Right kidney (tissue), 9 donors: ENCODE measurements at places on chromosomes 7 and 10.

GRCh38 chr10:93921338-93921737, 27.6 kb downstream of the SLC35G1 start:
- no peak for DNase-seq

- no peak for DNase-seq
Observed at GRCh38 chr10:23081891-23082290, 13.5 kb upstream of the MSRB2 start.

- peak; percentile 61 for DNase-seq
Observed at GRCh38 chr7:41955893-41956675, 253.2 kb upstream of the INHBA start.

DNA sequence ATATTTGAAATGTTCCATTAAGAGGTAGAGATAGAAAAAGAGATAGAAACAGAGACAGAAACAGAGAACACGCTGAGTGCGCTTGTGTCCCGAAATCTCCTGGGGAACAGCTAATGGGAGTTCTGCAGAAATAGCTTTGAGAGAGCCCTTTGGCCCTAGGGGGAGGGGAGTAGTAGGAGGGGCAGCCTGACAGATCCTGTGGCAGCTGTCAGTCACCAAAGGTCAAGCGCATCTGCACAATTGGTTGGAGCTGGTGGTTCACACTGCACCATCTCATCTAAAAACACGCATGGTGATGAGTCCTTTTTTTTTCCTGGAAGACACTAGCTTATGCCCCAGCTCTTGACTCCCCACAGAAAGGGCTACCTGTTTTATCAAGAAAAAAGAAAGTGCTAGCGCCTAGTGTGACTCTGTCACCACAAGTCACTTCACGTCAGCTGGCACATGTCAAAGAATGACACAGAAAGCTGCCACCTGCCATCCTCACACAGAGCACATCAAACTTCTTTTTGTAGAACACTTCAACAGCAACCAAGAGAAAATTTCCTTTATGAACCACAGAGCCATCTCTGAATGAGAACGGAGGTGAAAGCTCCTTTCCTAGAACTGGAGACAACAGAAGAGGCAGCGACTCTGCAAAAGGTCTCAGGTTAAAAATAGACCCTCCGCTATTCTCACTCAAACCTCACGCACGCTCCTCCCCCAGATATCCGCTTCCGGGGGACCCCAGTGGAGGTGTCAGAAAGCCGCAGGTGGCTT, 125.7 kb downstream of the GFRA1 start:
- DNase-seq: no peak

DNA sequence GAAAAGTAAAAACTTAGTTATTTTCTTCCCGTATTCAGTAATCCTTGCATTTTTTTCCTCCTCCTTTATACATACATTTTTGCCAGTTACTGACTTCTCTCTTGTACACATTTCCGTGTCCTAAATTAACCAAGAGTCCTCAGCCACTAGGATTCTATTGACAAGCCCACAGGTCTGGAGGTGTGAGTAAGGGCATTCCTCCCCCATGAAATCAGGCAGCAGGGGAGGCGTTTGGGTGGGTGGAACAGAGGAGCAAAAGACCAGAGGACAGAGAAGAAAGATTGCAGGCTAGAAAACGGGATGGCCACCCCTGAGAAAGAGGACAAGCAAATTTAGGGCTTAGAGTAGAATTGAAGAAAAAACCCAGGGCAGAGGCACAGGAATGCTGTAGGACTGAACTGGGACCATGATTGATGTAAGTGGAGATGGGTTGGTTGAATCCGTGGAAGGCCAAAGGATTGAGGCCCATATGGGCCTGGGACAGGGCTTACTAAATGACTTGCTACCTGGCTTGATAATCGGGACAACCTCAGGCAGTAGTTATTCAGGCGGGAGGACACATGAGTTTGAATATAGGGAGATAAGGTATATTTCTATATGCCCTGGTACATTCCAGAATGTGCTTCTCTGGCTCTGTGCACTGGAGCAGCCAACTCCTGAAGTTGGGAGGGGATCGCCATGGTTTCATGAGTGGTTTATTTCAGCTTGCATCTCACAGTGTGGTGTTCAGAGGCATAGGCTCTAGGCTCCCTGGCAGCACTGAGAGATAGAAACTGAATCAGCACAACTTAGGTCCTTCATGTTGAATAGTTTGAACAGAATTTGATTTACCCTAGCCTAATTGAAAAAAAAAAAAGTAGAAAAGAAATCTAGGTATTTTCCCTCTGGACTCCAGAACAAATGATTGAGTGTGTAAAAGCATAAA, 28.0 kb downstream of the IKZF1 start:
- DNase-seq: no peak

DNA sequence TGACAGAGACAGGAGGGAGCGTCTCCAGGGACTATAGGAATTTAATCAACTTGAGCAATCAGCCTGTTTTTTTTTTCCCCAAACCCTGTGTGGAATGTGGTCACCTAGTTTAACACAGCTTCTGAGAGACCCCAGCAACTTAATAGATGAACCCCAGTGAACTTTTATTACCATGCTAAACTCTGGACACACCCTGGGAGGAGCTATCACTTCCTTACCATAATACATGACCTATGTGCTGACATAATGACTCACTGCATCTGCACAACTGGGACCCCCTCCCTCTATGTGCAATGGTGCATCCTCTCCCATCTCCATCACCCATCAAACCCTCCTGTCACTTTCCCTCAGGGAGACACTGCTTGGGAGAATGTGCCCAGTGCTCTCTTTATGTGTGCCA, 83.7 kb downstream of the EPC1 start:
- DNase-seq: no peak

DNA sequence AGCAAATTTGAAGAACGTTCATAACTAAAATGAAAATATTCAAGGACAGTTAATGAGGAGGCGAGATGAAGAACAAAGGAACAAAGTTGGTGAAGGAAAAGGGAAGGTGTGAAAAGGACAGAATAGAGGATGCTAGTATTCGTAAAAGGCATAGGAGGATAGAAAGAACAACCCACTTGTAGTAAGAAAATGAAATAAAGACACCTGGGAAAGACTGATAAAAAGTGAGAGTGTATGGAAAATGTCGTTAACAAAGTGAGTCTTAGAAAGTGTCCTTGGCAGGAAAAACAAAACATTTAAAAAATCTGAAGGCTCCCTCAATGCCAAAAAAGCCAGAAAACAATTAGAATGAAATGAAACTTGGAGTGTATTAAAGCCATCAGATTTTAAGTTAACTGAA, 29.6 kb upstream of the ZC3HAV1 start:
- DNase-seq: no peak

DNA sequence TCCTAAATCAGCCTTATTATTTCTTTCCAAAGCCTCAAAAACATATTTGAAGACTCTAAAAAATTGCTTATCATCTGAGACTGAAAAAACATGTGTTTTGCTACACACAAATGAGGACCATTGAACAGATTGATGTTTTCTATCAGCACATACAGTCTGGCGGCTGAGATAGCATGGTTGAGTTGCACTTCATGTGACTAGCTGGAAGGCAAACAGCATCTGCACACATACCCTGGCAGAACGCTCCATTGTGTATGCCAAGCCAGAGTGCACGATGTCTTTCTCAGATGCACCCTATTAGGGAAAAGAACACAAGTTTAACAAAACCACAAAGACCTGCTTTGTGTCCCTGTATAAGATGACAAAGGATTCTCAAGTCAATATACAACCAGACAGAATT, 33.0 kb downstream of the FAM25A start:
- no peak for DNase-seq

DNA sequence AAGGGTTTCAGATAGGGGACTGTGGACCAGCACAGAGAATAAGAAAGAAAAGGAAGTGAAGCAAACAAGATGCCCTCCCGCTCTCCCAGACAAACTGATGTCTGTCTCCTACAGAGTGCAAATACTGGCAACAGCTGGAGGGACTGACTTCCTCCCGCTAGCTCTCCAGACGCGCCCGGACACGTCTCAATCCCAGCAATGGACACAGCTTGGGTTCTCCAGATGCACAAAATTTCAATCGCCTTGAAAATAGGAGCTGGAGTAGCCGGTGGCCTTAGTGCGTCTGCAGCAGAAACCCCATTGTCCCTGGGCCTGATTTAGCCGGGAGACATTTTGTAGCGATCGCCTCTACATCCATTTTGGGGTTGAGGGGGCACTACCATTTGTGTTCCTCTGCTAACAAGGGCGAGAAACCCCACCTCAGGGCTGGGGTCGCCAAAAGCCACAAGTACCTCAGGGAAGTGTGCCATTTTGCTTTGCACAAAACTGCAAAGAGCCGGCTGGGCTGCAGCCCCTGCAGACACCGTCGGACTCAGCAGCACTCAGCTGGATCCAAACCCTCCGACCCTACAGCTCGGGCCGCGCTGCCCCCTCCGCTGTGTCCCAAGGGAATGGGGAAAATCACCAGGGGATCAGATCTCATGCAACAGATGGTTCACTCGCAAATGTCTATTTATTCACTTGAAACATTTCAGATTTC, 5.9 kb downstream of the CPA2 start:
- DNase-seq: peak; percentile 81

DNA sequence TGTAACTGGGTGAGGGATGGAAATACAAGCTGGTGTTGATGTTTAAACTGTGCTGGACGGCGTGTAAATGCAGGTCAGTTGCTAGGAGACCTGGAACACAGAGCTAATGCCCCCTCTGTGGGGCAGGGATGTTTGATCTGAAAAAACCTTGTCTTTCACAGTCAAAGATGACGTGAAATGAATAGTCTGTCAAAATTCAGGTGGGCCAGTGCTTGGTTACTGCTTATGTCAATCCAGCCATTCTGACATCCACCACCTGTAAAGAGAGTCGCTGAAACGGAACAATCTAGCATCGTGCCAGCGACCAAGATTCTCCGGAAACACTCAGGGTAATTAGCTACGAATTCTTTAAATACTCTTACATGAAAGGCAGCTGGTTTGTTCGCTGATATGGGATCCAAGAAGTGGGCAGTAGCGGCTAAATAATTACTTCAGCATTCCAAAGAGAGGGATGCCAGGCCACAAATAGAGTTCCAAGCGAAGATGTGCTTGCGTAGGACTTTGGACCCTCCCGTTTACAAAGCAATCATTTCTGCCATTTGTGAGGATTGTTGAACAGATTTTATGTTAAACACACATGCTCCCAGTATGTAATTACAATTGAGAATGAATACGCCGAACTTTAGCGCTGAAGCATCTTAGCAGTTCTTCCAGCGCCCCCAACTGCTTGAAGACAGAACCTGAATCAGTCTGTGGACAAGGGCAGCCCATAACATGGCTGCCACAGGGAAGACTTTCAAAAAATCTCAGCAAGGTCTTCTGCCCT, 7.3 kb upstream of the ASB4 start:
- peak; percentile 49 for DNase-seq

DNA sequence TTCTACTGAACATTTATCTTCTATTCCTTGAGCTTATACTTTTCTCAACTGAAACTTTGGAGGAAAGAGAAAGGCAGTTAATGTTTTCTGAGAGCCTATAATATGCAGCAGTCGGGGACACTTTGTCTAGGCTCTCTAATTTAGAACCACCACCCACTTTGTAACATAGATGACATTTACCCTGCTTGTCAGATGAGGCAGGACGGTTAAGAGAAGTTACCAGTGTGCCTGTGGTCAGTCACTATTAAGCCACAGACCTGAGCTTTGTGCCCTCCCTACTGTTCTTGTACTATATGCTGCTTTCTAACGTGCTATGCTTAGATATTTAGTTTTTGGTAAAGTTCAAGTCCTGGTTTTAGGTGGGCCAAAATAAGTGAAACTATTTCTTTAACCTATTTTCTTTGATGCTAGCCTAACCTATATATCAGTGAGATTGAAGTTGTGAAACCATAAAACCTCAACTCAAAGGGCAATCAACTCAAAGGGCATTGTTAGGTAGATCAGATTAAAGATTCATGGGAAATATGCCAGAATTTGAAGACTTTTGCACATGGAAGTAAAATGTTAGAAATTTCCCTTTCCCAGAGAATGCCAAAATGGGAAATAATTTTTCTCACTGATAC, 156.5 kb upstream of the AGR3 start:
- DNase-seq: no peak

- DNase-seq: no peak
Observed at GRCh38 chr10:44116474-44116873, 268.4 kb downstream of the CXCL12 start.

- DNase-seq: no peak
Observed at GRCh38 chr10:91424016-91424415, 13.9 kb downstream of the HECTD2 start.

DNA sequence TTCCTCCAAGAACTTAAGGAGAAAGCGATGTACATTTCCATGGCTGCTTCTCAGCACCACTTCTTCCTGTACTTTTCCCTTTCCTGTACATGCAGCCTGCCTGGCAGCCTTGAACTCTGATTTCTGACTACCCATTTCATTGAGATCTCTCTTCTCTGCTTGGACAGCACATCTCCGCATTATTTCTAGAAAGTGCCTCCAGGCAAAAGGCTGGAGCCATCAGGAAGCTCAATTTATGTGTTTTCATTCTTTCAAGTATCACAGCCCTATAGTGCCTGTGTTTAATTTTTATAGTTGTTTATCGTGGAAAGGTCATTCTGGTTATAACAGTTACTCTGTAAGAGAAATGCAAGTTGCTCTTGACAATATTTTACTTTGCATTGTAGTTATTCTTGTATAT, 688.0 kb upstream of the ANKRD30A start:
- no peak for DNase-seq

DNA sequence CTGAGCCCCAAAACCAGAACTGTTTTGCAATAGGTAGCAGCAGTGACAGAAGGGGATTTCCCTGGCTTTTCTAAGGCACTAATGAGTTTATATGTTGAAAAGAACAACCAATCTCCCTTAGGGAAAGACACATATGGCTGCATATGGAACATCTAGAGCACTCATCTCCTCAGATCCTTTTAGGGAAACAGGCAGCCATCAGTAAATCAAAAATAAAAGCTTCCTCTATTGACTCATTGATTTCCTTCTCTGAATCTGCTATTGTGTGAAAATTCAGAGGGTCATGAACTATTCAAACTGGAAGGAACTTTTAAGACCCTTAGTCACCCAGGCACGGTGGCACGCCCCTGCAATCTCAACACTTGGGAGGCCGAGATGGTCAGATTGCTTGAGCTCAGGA, 110.9 kb upstream of the NANOS1 start:
- no peak for DNase-seq

DNA sequence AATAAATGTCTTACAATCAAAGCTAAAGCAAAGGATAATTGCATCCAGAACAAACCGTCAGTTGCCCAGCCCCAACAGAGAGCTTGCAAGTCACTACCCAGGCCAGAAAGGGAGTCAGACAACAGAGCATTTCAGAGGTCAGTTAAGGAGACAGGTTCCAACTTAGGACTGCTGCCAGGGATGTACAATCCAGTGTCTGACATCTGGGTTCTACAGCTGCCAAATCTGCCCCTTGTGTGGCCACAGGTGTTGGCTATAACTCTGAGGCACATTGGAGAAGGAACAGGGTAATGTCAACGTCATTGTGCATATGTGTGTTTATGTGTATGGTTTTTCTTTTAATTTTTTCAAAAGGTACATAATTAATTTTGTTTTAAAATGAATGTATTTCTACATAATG, 85.2 kb upstream of the GLCCI1 start:
- DNase-seq: no peak

GRCh38 chr10:105062951-105063350, 421.9 kb downstream of the SORCS3 start:
- peak; percentile 12 for DNase-seq

- no peak for DNase-seq
Observed at GRCh38 chr7:110885474-110885873, 205.5 kb upstream of the LRRN3 start.

GRCh38 chr7:68176974-68177373, 1180.3 kb downstream of the TYW1 start:
- DNase-seq: peak; percentile 57
